ENCODE measurements at places on chromosomes 6 and 20.

- no peak overlapping the region for H3K4me3 ChIP-seq
- no peak overlapping the region for H3K27ac ChIP-seq
These were observed 20.9 kb downstream of the L3MBTL1 start for GRCh38 chr20:43528258-43528875.

- H3K4me3 ChIP-seq = no peak overlapping the region
- H3K27me3 ChIP-seq = no peaks in the 10 kb centered on the region
- no peaks in the 10 kb centered on the region for H3K36me3 ChIP-seq
- no peak overlapping the region for H3K27ac ChIP-seq
These were observed 84.0 kb downstream of the LAMA2 start for GRCh38 chr6:128966934-128967333.

- no peak for DNase-seq
- H3K27ac ChIP-seq = no peak overlapping the region
- H3K36me3 ChIP-seq = no peaks in the 10 kb centered on the region
- H3K27me3 ChIP-seq = no peaks in the 10 kb centered on the region
- H3K4me1 ChIP-seq = no peaks in the 10 kb centered on the region
- no peak overlapping the region for H3K4me3 ChIP-seq
These were observed 52.0 kb downstream of the LGSN start for GRCh38 chr6:63267828-63268227.

DNA sequence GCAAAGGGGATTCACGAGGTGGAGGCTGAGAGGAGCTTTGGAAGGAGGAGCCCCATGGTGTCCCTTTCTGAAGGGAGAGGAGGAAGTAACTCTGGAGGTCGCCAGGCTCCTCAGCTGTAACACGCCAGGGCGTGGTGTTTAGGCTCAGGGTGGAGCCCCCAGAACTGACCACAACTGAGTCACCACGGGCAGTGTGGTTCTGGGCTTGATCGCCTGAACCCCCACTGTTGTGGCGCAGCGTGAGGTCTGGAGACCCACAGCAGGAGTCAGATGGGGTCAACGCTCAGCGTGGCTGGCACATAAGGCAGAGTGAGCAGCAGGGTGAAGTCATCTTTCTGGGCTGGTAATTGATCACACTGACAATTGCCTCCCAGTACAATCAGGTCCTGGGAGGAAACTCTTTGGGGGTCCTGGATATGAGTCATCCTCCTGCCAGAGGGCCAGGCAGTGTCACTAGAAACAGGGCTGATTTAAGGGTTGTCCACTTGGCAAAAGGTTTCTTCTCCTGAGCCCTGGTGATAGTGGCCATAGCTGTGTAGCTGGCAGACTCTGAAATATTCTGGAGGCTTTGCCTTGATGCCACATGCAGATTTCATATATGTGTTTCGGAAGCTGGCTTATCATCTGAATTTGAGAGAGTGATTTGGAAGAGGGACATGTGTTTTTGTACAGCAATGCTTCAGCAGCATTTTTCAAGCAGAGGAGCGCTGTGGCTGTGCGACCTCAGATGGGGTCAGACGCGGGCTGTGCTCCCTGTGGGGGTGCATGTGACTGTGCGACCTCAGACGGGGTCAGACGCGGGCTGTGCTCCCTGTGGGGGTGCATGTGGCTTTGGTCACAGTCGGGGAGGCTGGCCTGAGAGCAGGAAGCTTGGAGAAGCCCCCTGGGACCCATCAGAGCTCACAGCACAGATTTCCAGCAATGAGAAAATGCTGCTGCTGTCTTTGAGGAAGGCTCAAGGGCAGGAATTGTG lies 50.0 kb downstream of the SYNJ2 start:
- peaks cover 31% of the 10 kb centered on the region for H3K4me1 ChIP-seq
- H3K4me3 ChIP-seq = no peak overlapping the region
- H3K27me3 ChIP-seq = no peaks in the 10 kb centered on the region
- peak overlapping the region; percentile 29 for H3K27ac ChIP-seq
- DNase-seq = peak; percentile 9

DNA sequence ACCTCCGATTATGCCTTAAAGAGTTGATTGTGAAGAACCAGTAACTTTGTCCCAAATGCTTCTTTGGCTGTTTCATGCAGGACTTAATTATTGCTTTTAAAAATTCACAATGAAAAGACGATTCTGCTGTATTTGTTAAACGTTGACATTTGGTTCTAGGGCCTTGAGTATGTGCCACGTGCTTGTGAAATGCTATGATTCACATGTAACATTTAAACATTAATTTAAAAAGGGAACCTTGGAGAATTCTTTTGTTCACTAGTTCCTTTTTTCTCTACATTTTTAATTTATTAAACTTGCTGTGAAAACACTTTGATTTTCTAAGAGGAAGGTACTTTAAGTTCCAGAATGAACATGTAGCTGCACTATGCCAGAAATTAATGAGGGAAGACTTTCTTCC lies 9.5 kb downstream of the GZF1 start:
- no peak overlapping the region for H3K4me3 ChIP-seq
- H3K4me1 ChIP-seq = no peaks in the 10 kb centered on the region
- peaks cover 35% of the 10 kb centered on the region for H3K36me3 ChIP-seq
- no peak for DNase-seq
- H3K27ac ChIP-seq = no peak overlapping the region
- H3K27me3 ChIP-seq = no peaks in the 10 kb centered on the region

DNA sequence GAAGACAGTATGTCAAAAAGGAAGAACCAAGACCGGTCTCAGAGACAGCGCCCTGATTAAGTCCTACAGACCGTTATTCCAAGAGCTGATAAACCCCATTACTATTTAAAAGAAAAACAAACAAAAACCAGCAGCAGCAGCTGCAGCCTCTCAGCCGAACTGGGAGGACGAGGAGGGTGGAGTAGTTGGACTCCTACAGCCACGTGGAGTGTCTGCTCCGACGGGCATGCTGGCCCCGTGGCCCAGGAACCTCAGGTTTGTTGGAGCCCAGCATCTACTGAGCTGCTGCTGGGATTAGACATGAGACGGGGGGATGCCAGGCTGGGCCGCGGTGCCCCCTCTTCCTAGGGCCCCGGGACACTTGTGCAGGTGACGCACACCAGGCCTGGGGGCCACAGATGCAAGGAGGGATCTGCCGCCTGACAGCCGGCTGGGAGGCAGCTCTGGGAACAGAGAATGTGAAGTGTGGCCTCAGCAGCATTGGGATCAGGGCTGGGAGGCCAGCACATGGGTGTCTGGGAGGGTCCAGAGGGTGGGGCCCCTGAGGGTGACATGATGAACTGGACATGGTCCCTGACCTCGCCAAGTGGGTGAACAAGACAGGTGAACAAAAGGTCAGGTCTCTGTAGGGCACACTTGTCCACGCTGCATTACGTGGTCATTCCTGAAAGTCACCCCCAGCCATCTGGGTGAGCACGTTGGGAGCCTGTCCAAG lies 2.9 kb upstream of the ZBTB46 start:
- H3K36me3 ChIP-seq = no peaks in the 10 kb centered on the region
- H3K4me3 ChIP-seq = no peak overlapping the region
- peaks cover 37% of the 10 kb centered on the region for H3K4me1 ChIP-seq
- no peak for DNase-seq

- H3K36me3 ChIP-seq = no peaks in the 10 kb centered on the region
- H3K27me3 ChIP-seq = no peaks in the 10 kb centered on the region
- H3K4me3 ChIP-seq = no peak overlapping the region
- H3K4me1 ChIP-seq = no peaks in the 10 kb centered on the region
- no peak overlapping the region for H3K27ac ChIP-seq
These were observed 106.2 kb upstream of the BACH2 start for GRCh38 chr6:90402831-90403192.

GRCh38 chr6:52725535-52726192 lies 37.6 kb downstream of the GSTA2 start:
- no peaks in the 10 kb centered on the region for H3K36me3 ChIP-seq
- DNase-seq = no peak
- H3K27me3 ChIP-seq = no peaks in the 10 kb centered on the region

DNA sequence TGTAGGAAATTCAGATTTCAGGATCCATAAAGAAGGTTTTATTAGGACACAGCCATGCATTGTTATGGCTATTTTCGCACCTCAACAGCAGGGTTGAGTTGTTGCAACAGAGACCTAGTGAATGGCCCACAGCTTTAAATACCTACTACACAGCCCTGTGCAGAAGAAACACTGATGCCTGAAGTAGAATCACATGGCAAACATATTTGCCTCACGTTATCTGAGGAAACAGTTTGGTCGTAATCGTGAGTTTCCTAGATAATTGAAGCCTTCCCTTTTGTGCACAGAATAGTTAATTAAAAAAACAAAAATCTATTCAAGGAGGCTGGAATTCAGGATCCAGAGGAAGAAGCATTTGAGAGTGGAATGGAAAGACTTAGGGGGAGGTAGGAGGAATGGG lies 55.1 kb downstream of the GCNT2 start:
- H3K4me1 ChIP-seq = no peaks in the 10 kb centered on the region
- no peaks in the 10 kb centered on the region for H3K36me3 ChIP-seq
- no peak for DNase-seq

- H3K4me3 ChIP-seq = no peak overlapping the region
- no peak for DNase-seq
- no peaks in the 10 kb centered on the region for H3K27me3 ChIP-seq
- peak overlapping the region; percentile 91 for H3K27ac ChIP-seq
These were observed 201.6 kb upstream of the SGK1 start for GRCh38 chr6:134519465-134519864.

DNA sequence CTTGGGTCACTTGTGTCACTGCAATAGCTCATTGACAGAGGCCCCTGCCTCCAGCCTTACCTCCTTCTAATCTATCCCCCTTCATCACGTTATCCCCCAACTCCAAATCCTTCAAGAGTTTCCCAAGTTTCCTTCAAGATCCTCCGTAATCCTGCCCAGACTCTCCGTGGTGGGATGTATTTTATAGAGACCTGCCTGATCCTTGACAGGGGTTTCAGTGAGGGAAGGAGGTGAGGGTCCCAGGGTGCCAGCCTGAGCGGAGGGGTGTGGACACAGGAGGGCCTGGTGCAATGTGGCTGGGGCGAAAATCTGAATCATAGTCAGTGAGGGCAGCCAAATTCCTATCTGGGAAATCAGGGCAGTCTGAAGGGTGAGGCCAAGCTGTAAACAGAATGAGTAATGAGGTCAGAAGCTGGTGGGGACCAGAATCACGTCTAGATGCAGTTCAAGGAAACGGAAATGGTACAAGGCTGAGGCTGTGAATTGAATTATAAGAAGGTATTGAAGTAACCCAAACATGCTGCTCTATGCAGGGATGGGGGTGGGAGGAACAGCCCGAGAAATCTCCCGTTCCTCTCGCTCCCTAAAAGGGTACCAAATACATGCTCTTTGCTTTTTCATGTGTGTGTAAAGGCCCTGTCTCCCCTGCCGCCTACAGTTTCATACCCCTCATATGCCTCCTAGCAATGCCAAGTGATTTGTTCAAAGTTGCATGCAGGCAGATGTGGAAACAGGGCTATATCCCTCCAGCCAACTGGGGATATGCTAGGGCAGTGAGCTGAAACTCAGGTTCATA lies 35.4 kb upstream of the PIM1 start:
- no peaks in the 10 kb centered on the region for H3K27me3 ChIP-seq
- H3K4me1 ChIP-seq = no peaks in the 10 kb centered on the region
- DNase-seq = no peak
- no peak overlapping the region for H3K27ac ChIP-seq
- H3K36me3 ChIP-seq = no peaks in the 10 kb centered on the region

- no peak overlapping the region for H3K4me3 ChIP-seq
- H3K27me3 ChIP-seq = no peaks in the 10 kb centered on the region
- H3K27ac ChIP-seq = no peak overlapping the region
- no peaks in the 10 kb centered on the region for H3K36me3 ChIP-seq
These were observed 78.4 kb downstream of the HDGFL1 start for GRCh38 chr6:22647719-22648118.

DNA sequence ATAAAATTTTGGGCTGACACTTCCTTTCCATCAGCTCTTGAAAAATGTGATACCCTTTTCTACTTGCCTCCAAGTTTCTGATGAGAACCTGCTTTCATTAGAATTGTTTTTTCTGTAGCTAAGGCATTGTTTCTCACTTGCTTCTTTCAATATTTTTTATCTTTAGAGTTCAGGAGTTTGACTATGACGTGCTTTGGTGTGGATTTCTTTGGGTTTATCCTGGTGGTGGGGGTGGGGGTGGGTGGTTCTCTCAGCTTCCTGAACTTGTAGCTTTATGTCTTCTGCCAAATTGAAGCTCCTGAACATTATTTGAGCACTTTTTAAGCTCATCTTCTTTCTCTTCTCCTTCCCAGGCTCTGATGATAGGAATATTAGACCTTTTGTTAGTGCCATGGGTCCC lies 11.4 kb downstream of the ZNF831 start:
- H3K27ac ChIP-seq = no peak overlapping the region
- H3K4me1 ChIP-seq = no peaks in the 10 kb centered on the region
- H3K27me3 ChIP-seq = no peaks in the 10 kb centered on the region
- H3K36me3 ChIP-seq = no peaks in the 10 kb centered on the region

- no peak overlapping the region for H3K27ac ChIP-seq
- no peak for DNase-seq
- H3K27me3 ChIP-seq = no peaks in the 10 kb centered on the region
These were observed 174.3 kb downstream of the CDKAL1 start for GRCh38 chr6:20708367-20709124.

DNA sequence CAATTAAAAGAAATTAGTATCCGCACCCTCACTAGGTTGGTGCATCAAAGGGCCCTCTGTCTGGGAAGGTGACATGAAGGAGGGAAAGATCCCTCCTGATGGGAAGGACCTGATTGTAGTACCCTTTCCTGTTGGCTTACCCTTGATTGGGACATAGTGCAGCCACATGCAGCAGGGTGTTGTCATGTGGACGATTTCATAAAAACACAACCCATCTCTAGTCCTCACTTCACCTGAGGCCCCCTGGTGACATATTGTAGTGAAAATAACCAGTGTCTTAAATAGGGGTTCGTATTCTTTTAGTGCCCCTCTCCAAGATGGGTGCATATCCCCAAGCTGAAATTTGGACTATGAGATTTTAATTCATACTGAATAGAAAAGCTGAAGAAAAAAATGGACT lies 97.3 kb downstream of the SLX4IP start:
- no peak overlapping the region for H3K4me3 ChIP-seq
- H3K27ac ChIP-seq = no peak overlapping the region
- DNase-seq = no peak
- no peaks in the 10 kb centered on the region for H3K36me3 ChIP-seq

DNA sequence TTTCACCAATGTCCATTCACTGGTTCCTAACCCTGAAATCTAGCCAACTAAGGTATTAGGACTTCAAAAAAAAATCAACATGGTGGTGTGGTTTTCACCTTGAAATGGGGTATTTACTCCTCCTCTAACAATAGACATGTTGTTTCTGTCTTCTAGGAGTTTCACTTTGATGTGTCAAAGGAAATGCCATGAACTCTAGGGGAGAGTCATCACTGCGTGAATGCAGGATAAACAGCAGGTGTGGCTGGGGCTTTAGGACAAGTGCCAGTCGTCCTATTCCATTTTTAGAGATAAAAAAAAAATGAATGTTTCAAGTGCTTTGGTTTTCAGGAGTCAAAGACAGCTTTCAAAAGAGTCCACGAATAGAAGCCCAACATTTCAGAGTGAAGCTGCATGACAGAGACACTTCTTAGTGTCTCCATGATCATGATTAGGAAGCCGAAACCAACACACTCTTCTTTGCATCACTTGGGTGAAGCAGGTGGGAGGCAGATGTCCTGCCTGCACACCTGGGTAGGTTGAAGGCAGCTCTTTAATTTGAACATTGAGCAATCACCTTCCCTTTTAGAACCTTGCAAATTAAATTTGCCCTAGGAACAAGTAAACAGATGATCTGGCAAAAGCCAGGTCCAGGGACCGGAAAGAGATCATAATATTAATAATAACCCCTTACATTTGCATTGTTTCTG lies 328.5 kb upstream of the PRDM1 start:
- H3K4me3 ChIP-seq = no peak overlapping the region
- H3K4me1 ChIP-seq = peaks cover 6% of the 10 kb centered on the region
- no peaks in the 10 kb centered on the region for H3K27me3 ChIP-seq
- H3K36me3 ChIP-seq = no peaks in the 10 kb centered on the region

GRCh38 chr6:126926926-126927325 lies 191.5 kb upstream of the RSPO3 start:
- DNase-seq = no peak
- no peaks in the 10 kb centered on the region for H3K27me3 ChIP-seq
- H3K4me3 ChIP-seq = no peak overlapping the region
- no peaks in the 10 kb centered on the region for H3K36me3 ChIP-seq
